Muscle of arm (tissue), 14 donors: ENCODE measurements at places on chromosomes 11 and 22.
A peak's percentile ranks its signal among the peaks of the same experiment; 100 is the strongest.

DNA sequence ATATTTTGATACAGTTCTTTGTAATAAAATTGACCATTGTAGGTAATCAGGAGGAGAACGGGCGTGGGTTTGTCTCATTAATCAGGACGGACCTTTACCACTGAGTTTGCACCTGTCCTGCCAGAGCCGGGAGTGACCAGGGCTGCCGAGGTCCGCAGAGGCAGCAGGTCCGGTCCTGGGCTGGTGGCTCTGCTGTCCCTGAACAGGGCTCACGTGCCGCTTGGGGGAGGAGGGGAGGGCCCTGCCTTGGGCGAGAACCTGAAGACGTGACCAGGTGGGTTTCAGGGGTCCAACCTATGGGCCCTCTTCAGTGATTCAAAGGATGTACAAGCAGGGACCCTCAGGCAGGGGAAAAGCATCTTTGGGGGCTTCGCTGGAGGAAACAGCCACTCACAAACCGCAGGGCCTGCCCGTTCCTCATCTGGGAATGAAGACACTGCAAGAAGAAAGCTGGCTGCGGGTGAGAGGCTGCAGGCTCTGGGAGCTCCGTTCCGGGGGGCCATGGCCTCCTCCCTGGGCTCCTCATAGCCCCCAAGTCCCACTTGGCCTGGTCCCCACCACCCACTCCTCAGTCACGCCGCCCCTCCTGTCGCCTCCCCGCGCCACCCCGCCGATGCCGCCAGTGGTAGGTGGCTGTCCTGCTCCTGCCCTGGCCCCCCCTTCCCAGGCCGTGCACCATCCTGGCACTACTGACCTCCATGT lies 9.2 kb downstream of the CRELD2 start:
- no peak for DNase-seq

GRCh38 chr11:43880640-43881159 lies at the start of gene ALKBH3:
Gene ALKBH3 (plus strand): TSS chr11:43880831. CDS start chr11:43882653, 1,822 bp downstream.
- peak; percentile 93 for DNase-seq

DNA sequence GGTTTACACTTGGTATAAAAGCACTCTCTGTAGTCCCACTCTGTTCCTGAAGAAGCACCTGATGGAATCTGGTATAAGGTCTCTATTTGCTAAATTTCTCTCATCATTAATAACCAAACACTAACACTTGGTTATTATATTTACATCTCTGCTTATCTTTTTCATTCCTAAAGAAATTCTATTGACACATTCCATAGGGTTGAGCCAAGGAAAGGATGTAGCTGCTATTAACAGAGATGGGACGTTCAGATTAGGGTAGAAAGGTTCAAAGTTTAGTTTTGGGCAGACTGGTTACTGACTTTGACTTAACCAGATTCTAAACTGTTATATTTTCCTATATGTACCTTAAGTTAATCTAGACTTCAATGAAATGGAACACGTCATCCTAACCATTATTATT lies 91.5 kb downstream of the RSF1 start:
- no peak for DNase-seq

DNA sequence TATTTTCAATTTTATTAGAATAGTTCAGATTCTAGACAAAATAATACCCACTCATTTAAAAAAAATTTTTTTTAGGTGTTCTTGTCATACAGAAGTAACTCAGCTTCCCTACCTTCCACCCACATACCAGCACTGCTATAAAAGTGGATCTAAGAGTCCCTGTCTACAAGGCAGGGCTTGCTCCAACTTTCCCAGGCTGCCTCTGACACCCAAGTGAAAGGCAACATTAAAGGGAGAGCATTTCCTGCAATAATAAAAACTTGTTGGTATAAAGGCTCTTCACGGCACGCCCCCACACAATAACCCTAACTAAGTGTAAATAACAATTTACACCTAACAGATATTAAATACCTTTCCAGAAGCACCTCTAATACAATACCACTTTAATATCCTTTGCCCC lies 127.2 kb downstream of the APOL5 start:
- no peak for DNase-seq

- no peak for DNase-seq
These were observed 35.3 kb downstream of the MCM5 start for GRCh38 chr22:35435201-35435740.

DNA sequence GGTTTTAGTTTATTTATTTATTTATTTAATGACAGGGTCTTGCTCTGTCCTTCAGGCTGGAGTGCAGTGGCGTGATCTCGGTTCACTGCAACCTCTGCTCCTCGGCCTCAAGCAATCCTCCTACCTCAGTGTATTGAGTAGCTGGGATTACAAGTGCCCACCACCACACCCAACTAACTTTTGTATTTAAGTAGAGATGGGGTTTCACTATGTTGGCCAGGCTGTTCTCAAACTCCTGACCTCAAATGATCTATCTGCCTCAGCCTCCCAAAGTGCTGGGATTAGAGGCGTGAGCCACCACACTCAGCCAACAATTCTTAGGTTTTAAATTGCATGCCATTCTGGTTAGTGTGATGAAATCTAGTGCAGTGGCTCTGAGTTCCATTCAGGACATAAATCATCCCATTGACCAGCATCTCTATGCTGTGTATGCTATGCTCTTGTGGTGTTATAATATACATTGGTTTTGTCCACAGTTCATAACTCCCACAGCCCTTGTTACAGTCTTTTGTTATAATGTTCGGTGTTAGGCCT lies 28.5 kb downstream of the ZNF280B start:
- DNase-seq = no peak

DNA sequence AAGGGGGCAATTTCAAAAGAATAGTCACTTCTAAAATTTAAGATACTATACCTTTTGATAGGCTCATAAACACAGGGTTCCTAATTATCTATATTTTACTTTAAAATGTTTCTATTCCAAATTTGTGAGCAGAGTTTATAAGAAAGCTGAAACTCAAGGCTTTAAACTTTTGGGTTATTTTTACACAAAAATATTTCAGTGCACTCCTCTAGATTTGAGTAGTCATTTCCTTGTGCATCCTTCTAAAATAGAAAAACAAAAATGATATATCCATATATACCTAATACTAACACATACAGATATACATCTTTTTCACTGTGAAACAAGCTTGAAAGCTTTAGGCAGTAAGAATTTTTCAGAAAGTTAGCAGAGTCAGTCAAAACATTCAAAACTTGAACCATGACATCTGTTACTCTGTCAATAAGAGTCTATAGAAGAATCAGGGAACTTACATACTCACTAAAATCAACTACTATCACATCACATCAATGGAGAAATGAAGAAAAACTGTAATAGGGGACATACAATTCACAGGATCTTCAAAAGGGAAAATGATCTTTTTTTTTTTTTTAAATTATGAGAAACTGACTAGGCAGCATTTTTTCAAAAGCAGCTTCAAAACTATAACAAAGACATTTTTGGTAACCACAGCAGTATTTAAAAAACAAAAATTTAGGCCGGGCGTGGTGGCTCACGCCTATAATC lies 5.1 kb downstream of the PHF21A start:
- no peak for DNase-seq

GRCh38 chr11:118049771-118050170 lies 27.1 kb upstream of the TMPRSS4 start:
- no peak for DNase-seq

DNA sequence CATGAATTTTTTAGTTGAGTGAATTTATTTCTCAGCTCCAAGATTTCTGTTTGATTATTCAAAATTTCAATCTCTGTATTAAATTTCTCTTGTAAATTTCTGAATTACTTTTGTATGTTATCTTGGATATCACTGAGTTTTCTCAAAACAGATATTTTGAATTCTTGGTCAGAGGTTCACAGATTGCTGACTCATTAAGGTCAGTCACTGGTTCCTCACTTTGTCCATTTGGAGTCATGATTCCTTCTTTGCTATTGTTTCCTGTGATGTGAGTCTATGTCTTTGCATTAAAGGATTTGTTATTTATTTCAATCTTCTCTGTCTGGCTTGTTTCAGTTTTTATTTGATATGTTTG lies 10.2 kb upstream of the IL17RA start:
- no peak for DNase-seq

GRCh38 chr22:39546889-39547586 lies 14.5 kb upstream of the RPS19BP1 start:
- DNase-seq = no peak

DNA sequence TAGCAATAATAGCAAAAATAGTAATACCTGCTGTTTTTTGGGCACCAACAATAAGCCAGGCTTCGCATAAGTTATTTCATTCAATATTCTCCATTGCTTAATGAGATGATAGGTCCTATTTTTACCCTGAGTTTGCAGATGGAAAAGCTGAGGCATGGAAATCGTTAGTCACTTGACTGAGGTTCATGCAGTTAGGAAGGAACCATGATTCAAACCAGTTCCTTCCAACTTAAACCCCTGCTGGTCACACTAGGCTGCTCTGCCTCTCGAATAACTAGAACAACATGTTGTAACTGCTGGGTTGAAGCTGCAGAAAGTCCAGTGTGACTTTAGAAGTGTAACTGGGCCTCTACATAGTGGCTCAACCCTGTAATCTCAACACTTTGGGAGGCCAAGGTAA lies 69.3 kb downstream of the SEZ6L start:
- DNase-seq = no peak

DNA sequence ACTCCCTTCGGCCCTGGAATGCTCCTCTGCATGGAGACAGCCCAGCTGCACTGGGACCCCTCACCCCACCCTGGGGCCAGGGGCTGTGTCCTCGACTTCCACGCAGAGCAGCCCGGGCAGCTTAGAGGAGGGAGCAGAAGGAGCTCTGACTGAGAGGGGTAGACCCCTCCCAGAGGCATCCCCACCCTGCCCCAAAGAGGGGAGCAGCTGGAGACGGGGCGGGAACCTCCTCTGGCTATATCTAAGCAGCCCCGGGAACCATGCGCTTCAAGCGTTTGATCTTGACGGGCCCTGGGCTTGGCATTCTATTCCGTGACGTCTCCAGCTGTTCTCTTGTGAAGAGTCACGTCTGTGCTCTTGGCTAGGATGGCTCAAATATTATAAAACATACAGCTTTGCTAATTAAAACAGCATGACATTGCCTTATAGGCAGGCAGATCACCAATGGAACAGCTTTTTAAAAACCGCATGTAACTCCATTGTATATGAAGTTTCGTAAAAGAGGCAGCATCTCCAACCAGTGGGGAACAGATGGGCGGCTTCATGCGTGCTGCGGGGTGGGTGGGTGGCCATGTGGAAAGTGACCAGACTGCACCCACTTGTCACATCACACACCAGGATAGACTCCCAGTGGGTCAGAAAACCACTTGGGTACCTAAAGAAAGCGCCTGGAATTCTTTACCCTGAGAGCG lies 7.7 kb downstream of the KCNQ1 start:
- DNase-seq = peak; percentile 18

DNA sequence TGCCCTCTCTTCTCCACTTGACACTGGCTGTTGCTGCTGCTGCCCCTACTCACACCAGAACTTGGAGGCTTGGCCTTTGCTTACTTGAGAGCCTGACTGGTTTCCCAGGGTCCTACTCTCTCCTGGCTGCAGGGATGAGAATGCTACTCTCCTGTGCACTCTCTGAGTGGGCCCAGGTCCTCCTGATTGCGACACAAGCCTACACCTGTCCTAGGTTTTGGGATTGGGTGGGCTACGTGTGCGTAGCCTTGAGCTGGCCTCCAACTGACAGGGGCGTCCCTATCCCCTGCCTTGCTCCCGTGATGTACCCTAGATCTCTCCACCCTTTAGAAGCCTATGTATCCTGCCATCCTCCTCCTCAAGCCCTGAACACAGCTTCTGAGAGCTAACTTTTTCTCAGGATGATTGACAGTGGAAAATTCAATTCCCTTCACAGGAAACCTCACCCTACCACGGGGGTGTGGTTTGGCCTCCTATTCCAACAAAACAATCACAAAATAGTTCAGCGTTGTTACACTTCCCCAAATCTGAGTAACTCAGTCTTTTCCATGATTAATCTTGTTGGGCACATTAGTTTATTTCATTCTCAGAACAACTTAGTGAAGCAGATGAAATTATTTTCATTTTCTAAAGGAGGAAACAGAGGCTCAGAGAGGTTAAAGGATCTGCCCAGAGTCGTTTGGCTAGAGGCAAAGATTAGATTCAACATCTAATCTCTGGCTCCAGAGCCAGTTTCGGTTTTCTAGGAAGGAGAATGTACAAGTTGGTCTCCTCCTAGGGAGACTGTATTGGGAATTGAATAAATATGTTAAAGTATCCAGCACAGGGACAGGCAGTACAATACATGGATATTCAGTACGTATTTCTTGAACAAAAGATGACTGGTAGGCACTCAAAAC lies 17.6 kb upstream of the AMOTL1 start:
- no peak for DNase-seq

DNA sequence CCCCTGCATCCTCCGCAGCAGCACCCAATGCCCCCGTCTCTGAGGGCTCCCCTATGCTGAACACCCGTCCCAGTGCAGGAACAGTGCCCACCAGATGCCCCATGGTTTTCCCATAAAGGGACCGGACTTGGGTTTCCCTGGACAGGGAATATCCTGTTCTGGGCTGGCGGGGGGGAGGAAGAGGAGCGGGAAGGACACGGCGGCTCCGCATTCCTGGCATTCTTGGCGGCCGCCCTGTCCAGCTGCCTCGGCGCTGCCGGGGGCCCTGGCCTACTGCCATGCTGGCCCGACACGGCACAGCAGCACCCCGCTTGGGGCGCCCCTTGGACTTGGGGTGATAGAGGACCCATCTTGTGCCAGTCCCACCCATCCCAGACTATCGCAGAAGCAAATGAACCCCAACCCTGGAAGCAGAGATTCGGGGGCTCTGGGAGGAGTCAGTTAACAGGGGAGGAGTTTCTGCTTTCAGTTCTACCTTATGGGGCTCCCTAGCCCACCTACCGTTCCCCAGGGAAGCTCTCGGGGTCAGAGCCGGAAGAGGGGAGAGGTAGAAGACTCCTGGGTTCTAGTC lies 23.7 kb upstream of the CBX7 start:
- no peak for DNase-seq

DNA sequence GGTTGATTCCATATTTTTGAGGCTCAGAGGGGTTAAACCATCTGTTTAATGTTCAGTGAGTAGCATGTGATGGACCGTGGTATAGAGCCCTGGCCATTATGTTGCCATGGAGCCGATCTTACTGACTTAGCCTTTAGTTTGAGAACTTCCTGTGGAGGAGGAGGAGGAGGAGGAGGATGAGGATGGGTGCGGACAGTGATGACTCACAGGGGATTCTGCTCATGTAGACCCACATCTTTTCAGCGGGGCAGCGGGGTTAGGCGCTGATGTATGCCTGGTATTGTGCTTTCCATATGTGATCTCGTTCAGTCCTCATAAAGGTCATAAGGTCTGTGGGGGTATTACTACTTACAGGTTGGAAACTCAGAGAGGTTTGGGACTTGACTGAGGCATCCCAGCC lies 13.9 kb downstream of the STX3 start:
- DNase-seq = no peak

DNA sequence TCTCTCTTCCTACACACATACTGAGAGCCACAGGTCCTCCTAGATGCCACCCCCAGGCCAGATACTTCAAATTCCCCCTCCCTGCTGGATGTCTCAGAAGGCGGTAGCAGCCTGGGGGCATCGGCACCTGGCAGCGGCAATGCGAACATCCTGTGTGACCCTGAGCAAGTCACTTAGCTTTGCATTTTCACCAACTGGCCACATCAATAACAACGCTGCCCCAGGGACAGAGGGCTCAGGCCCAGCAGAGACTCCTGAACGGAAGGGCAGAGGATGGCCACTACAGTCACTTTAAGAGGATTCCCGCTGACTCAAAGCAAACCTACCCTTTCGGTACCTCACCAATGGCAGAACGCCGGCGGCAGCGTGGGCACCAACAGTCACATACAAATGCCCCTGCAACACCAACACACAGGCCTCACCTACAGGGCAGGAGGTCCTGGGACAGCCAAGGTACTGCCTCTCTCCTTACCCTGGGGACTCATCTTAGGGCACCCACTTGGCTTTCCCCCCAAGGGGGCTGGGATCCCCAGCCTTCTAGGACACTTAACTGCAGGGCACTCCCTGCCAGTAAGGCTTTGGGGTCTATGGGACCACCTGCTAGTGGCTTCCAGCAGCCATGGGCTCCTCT lies 1.6 kb downstream of the LMO1 start:
- DNase-seq = no peak
